ENCODE measurements at places on chromosomes 13 and 19. TPM values are rescaled to one million over a fixed set of nuclear protein-coding genes. Genes with fewer than 3 reads are reported as not detected.
A peak's percentile ranks its signal among the peaks of the same experiment; 100 is the strongest.

GRCh38 chr19:1315470-1316166 is 29.9 kb downstream of the EFNA2 start:
- peaks cover 4% of the 10 kb centered on the region for H3K27me3 ChIP-seq
- H3K4me3 ChIP-seq = no peak overlapping the region
- H3K4me1 ChIP-seq = peaks cover 2% of the 10 kb centered on the region
- H3K36me3 ChIP-seq = no peaks in the 10 kb centered on the region
- peak; percentile 75 for DNase-seq

DNA sequence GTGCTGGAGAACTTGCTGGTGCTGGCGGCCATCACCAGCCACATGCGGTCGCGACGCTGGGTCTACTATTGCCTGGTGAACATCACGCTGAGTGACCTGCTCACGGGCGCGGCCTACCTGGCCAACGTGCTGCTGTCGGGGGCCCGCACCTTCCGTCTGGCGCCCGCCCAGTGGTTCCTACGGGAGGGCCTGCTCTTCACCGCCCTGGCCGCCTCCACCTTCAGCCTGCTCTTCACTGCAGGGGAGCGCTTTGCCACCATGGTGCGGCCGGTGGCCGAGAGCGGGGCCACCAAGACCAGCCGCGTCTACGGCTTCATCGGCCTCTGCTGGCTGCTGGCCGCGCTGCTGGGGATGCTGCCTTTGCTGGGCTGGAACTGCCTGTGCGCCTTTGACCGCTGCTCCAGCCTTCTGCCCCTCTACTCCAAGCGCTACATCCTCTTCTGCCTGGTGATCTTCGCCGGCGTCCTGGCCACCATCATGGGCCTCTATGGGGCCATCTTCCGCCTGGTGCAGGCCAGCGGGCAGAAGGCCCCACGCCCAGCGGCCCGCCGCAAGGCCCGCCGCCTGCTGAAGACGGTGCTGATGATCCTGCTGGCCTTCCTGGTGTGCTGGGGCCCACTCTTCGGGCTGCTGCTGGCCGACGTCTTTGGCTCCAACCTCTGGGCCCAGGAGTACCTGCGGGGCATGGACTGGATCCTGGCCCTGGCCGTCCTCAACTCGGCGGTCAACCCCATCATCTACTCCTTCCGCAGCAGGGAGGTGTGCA is 587 bp downstream of the S1PR4 start:
- no peak for DNase-seq
- no peaks in the 10 kb centered on the region for H3K36me3 ChIP-seq
- peaks cover 1% of the 10 kb centered on the region for H3K4me1 ChIP-seq
- peaks cover 2% of the 10 kb centered on the region for H3K27me3 ChIP-seq
- H3K27ac ChIP-seq = no peak overlapping the region

GRCh38 chr19:34217952-34218817 is 36.2 kb upstream of the GARRE1 start:
- H3K4me1 ChIP-seq = peaks cover 5% of the 10 kb centered on the region
- no peak overlapping the region for H3K4me3 ChIP-seq
- H3K27ac ChIP-seq = peak overlapping the region; percentile 7
- H3K27me3 ChIP-seq = no peaks in the 10 kb centered on the region
- H3K36me3 ChIP-seq = no peaks in the 10 kb centered on the region
- no peak for DNase-seq

DNA sequence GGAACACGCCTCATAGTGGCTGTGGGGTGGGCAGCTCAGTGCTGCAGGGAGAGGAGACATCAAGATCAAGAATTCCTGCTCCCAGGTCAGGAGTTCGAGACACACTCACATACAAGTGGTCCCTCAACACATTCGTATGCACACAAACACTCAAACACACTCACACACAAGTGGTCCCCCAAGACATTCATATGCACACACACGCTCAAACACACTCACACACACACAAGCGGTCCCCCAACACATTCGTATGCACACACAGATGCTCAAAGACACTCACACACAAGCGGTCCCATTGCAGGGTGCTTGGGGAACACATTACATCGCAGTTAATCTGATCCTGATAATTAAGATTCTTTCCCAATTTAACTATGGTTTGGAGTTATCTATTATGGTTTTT is 28.2 kb downstream of the FCGBP start:
- H3K27ac ChIP-seq = no peak overlapping the region
- DNase-seq = no peak
- H3K27me3 ChIP-seq = no peaks in the 10 kb centered on the region
- H3K36me3 ChIP-seq = no peaks in the 10 kb centered on the region
- H3K4me3 ChIP-seq = no peak overlapping the region

SWSAP1 gene
- 2.1 TPM for total RNA-seq

DNA sequence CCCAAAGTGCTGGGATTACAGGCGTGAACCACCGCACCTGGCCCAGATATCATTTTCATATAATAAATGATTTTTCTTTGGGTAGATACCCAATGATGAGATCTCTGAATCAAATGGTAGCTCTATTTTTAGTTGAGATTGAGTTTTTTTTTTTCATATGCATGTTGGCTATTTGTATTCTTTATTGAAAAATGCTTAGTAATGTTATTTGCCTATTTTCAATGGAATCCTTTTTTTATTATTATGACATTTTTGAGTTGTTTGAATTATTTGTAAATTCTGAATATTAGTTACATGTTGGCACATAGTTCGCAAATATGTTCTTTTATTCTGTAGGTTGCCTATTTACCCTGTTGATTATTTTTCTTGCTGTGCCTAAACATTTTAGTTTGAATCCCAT is 55.8 kb downstream of the ZNF254 start:
- no peak for DNase-seq
- no peak overlapping the region for H3K27ac ChIP-seq
- H3K4me3 ChIP-seq = no peak overlapping the region

DNA sequence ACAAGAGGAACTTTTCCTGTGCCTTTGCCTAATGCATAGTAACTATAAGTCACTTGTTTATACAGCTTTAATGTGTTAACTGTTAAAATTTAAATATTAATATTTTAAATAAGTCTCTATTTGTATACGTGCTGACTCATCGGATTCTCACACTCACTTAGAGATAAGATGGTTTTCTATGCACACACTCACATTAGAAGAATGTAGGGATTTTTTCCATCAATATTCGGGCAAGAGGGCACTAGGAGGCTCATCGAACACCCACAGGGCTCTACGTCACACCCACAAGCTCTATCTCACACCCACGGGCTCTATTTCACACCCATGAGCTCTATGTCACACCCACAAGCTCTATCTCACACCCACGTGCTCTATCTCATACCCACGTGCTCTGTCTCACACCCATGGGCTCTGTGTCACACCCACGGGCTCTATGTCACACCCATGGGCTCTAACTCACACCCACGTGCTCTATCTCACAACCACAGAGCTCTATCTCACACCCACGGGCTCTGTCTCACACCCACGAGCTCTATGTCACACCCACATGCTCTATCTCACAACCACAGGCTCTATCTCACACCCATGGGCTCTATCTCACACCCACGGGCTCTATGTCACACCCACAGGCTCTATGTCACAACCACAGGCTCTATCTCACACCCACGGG is 73.4 kb downstream of the COL4A2 start:
- no peak overlapping the region for H3K27ac ChIP-seq
- H3K36me3 ChIP-seq = peaks cover 3% of the 10 kb centered on the region
- H3K4me1 ChIP-seq = peaks cover 33% of the 10 kb centered on the region
- H3K27me3 ChIP-seq = peaks cover 14% of the 10 kb centered on the region
- peak overlapping the region; percentile 2 for H3K4me3 ChIP-seq
- DNase-seq = no peak

UNC13A gene
- 79.7 TPM for total RNA-seq

PABPC3 gene
- total RNA-seq = 0.22 TPM

DNA sequence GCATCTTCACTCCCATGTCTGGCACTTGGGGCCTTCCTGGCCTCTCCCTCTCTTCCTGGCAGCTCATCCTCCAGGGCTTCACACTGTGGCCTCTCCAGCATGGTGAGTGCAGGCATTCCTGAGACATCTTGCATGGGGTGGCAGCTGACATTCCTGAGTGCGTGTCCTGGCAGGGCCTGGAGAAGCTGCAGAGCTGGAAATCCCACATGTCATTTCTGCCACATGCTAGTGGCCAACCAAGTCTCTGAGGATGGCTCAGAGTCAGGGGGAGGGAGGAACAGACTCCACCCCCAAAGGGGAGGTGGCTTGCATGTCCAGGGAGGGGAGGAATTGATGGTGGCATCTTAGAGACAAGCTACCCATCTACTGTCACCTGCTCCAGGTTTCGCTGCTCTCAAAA is 41.6 kb upstream of the AMER2 start:
- no peaks in the 10 kb centered on the region for H3K27me3 ChIP-seq
- no peak overlapping the region for H3K4me3 ChIP-seq
- DNase-seq = no peak
- H3K27ac ChIP-seq = no peak overlapping the region
- no peaks in the 10 kb centered on the region for H3K36me3 ChIP-seq

SLC1A5 gene
- 35.4 TPM for total RNA-seq

- H3K36me3 ChIP-seq = peaks cover 6% of the 10 kb centered on the region
- H3K27ac ChIP-seq = no peak overlapping the region
- DNase-seq = no peak
- peaks cover 1% of the 10 kb centered on the region for H3K27me3 ChIP-seq
- no peak overlapping the region for H3K4me3 ChIP-seq
Observed at GRCh38 chr13:35914662-35915061, 216.5 kb downstream of the DCLK1 start.
